Posterior cingulate gyrus (tissue), 11 donors: ENCODE measurements at places on chromosomes 3 and 15.

DNA sequence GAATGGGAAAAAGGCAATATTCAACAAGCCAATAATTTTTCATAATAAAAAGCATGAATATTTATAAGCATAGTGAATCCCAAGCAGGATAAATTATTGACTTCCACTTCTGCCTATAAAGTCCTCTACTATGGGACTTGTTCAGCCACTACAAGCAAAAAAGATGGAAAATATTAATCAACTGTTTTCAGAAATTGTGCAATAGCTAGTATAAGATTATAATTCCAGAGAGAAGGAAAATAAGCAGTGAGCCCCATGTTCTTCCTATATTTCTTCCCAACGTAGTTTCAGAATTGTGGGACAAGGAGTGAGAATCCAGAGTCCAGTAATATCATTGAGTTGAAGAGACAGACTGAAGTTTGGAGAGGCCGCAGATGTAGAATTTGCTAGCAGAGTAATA, 24.3 kb downstream of the SGO1 start:
- no peak for DNase-seq

GRCh38 chr3:107421170-107421792, 44.0 kb downstream of the CCDC54 start:
- no peak for DNase-seq

GRCh38 chr3:62414786-62415185, 41.4 kb upstream of the FEZF2 start:
- no peak for DNase-seq

DNA sequence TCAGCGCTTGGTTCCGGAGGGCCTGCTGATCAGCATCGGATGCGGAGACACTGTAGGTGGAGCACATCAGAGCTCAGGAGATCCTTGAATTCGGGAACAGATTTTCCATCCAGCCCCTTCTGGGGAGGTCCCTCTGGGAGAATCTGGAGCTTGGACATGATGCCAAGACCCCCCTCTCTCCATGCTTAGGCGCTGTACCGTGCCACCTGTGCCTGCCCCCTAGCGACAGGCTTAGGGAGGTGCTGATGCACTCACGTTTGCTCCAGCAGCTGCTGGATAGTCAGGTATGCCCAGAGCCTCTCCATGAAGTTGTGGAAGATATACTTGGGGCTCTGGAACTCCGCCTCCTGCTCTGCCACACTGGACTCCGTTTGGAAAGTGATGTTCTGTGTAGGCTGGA, 9.7 kb downstream of the ITIH4 start:
- no peak for DNase-seq

- DNase-seq = no peak
Measured at GRCh38 chr3:4864503-4864902, 114.7 kb upstream of the BHLHE40 start.
